ENCODE measurements at places on chromosomes 12 and 14.

- no peak for DNase-seq
Observed at GRCh38 chr12:132398386-132398991, 69.1 kb upstream of the GALNT9 start.

DNA sequence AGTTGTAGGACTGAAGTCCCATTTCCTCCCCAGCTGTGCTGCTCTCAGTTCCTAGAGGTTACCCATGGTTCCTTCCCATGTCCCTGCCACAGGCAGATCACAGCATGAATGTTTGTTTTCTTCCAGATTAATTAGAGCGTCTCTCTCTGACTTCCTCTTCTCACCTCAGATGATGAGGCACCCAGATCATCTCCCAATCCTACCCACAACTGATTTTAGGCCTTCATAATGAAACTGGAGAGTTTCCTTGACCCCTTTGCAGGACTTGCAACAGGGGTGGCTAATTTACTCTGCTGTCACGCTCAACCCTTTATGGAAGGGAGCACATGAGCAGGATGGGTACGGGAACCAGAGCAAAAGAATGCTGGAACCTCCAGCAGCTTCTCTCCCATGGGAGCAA is 32.1 kb upstream of the TXNRD1 start:
- no peak for DNase-seq

GRCh38 chr12:41184864-41185263 is 3.3 kb upstream of the PDZRN4 start:
- DNase-seq: no peak

DNA sequence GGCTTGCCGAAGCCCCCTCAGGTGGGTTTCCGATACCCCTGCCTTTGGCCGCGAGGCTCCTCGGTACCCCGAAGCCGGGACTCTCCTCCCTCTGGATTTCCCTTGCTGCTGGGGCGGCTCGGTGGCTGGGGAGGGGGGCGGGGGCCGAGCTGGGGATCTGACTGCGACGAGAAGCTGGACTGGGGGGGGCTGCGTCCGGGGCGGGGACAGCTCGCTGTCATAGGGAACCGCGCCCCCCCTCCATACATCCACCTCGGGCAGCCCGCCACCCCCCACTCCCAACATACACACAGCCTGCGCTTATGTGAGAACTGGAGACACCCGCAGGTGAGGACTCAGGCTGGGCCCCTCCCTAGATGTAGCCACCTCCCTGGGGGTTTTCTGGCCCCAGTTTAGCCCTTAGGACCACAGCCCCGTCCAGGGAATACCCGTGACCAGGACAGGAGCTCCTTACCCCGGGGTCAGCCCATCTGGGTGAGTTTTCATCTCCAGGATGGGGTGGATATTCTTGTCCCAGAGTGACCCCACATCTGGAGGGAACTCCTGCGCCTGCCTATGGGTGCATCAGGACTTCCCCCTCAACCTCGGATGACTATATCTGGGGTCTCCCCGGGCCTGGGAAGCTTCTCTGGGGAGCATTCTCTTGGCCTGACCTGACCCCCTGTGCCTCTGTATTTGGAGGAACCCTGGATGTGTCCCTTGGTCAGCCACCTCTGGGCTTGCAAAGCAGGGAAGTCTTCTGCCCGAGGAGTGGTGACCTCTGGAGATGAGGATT is 687 bp downstream of the ASIC1 start:
- peak; percentile 41 for DNase-seq

GRCh38 chr12:52307836-52308805 is 13.1 kb downstream of the KRT83 start:
- DNase-seq: peak; percentile 80

DNA sequence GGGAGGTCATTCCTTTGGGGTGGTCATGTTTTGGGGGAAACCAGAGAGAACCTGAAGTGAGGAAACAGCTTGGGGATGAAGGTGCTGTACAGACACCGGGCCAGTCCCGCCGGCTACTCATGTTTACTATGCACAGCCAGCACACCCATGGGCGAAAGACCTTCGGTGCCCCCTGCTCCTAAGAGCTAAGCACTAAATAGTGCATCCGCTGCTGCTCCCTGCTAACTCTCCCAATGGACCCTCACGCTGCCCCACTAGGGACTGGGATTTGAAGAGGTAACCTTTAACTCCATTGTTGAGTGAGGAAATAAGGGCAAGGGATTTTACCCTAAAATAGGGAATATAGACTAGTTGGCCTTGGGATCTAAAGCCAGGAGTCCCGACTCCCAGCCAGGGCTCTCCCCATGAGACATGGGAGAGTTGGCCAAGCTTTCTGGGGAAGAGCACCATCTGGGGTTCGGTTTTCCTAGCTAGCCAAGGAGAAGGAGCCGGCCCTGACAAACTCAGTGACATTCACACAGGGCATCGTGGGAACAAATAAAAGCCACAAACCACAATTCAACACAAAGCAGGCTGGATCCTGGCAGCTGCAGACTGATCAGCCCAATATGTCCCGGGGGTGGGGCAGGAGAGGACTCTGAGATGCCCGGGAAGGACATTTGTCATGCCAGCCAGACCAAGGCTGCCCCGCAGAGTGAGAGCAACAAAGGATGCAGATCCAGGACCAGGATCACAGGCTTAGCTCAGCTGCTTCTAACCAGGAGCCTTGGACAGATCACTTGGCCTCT is 91.7 kb downstream of the SINHCAF start:
- DNase-seq: peak; percentile 80

All from NCI-H146 (cell line).